Right hindlimb (tissue), 1 donor: ENCODE measurements at places on chromosomes 12 and 14.

DNA sequence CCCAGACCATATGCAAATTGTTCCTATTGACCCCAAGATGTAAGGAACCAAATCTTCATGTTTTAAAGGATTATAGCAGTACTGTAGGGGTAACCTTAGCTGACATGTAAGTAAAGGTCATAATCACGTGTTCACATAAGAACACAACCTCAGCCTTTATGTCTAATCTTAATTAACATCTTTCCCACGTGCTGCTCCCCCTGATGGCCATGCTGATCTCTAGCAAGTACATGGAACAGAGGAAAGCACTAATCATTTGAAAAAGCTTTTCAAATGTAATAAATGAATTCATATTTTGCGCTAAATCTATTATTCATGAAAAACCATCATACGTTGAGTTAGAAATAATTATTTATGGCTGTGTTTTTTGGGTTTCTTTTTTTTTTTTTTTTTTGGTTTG is 30.5 kb upstream of the ITPR2 start:
- no peak for DNase-seq

- DNase-seq, result no peak
Measured at GRCh38 chr12:49296836-49297694, 2.1 kb downstream of the PRPH start.

- DNase-seq, result no peak
Measured at GRCh38 chr14:74400919-74401503, 25.0 kb downstream of the SYNDIG1L start.

- no peak for DNase-seq
Measured at GRCh38 chr14:43765474-43765873, 741.6 kb downstream of the FSCB start.

DNA sequence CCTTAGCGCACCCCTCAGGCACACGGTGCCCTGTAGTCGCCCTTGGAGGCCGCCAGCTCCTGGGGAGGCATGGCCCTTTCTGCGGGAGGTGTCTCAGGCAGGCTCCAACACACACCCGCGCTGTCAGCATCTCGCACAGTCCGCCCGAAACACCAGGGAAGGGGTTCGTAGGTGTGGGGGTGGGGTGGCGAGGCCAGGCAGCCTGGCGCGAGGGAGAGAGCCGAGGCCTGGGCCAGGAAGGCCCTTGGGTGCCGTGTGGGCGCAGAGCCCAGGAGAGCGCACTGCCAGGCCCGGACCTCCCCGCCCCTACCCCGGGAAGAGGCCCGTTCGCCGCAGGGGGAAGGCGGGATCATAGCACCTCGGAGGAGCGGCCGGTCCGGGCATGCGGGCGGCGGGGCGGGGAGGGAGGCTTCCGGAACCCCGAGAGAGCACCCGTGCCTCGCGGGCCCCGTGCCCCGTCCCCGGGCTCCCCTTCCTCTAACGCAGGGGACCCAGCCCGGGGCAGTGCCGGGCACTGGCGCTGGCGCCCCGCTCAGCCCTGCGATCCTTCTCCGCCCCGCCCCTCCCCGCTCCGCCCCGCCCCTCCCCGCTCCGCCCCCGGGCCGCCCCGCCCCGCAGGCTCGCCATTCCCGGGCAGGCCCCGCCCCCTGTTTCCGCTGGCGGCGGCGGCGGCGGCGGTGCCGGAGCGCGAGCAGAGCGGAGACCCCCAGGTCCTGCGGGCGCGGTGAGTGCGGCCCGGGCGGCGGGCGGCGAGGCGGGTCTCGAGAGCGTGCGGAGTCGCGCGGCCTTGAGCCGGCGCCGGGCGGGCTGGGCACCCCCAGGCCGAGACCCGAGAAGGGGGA is at the start of gene TSPAN9:
TSS of gene TSPAN9 (plus strand) at position 650 of the 842 bp plus-strand sequence. CDS start 123,815 bp downstream, outside the sequence.
- DNase-seq, result peak; percentile 83

DNA sequence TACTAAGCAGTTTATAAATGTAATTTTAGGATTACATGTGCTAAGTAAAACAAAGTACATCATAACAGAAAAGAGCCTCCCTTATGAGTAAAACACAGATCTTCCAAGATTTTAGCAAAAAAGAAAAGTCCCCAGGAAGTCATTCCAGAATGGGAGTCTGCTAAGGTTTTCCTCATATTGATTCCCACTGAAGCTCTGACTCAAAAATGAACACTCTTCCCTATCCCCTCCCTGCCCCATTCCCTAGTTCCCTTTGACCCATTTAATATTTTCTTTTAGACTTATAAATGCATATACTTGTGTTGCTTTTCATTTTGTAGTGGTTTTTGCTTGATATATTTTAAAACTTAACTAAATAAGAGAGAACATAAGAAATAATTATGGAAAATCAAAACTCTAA is 40.1 kb downstream of the PTGER2 start:
- no peak for DNase-seq

DNA sequence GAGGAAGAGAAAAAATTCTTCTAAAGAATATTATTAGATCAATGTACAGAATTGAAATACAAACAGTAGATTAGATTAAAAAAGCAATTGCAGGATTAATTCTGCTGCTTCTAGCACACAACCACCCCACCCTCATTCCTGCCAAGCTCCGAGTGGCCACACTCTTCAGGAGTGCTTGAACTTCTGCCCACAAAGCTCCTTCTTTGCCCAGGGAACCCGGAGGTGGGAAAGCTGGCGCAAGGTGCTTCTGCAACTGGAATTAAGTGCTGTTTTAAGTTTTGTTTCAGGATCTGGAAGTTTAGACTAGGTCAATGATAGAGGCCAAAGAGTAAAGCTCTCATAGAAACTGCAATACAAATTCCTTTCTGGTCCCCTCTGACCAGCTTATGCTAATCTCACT is 94.1 kb upstream of the BMP4 start:
- no peak for DNase-seq

- no peak for DNase-seq
Measured at GRCh38 chr14:33010495-33010894, 71.8 kb downstream of the NPAS3 start.

GRCh38 chr14:52106840-52107239 is 38.0 kb upstream of the NID2 start:
- DNase-seq, result peak; percentile 54

DNA sequence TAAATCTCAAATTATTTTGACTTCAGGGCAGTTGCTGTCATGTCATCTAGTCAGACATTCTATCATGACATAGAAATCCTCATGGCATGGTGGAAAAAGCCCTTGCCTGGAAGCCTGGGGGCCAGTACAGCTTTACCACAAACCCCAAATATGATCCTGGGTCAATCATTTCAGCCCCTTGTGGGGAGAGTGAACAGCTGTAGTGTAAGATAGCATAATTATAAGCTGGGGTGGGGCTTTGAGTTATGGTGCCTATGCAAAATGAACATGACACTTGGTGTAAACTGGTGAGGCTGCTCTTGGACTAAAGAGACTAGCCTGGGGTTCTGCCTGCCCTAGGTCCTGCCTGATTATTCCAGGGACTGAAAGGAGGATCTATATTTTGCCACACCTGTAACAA is 207.7 kb upstream of the DDHD1 start:
- no peak for DNase-seq

DNA sequence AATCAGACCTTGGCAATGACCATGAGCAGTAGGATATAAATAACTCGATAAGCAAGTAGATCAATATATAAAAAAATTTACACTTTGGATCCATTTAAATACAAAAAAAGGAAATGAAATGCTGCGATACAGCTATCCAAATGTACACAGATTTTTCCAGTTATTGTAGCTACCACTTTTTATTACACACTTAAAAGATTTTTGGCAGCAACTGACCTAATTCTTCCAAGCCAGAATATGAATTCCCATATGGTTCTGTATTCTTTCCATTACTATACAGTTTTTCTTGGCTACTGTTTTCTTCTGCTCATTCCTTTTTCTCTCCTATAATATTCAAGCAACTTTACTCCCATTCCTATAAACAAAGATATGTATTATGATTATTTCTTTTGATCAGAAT is 52.2 kb downstream of the TMTC1 start:
- no peak for DNase-seq

DNA sequence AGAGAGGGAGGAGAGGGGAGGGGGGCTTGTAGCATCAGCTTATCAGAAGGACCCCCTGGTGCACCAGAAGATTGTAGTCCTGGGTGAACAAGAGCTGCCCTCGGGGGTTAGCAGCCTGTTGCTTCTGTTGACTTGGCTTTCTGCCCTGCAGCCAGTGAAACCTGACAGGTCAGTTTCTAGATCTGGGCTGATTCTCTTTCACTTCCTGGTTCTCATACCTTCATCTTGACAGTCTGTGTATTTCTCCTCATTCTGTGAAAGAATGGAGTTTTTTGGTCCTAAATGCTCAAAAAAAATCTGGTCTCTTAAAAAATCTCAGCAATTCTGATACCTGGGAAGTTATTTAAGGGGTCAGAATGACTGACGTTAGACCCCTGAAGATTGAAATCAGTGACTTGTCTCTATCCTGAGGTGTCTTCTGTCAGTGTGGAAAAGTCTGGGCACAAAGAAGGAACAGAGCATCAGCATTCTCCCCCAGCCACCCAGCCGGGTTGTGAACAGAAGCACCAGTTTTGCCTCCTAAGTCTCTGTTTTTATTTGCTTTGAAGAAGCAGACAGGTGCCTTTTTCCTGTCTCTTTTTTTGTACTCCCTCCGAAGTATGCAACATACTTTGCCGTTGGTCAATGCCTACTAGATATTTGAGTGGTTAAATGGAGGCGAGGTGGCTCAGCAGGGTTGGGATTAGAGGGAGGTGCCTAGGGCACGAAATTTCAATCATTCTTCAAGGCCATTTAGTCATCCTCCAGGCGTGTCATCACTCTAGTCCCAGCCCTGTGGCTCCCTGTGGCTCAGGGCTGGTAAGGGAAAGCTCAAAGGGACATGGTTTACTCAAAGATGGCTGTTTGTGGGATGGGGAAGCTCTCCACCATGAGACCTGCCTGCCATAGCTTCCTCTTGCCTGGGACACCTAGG is 24.0 kb downstream of the TTC9 start:
- DNase-seq, result no peak

DNA sequence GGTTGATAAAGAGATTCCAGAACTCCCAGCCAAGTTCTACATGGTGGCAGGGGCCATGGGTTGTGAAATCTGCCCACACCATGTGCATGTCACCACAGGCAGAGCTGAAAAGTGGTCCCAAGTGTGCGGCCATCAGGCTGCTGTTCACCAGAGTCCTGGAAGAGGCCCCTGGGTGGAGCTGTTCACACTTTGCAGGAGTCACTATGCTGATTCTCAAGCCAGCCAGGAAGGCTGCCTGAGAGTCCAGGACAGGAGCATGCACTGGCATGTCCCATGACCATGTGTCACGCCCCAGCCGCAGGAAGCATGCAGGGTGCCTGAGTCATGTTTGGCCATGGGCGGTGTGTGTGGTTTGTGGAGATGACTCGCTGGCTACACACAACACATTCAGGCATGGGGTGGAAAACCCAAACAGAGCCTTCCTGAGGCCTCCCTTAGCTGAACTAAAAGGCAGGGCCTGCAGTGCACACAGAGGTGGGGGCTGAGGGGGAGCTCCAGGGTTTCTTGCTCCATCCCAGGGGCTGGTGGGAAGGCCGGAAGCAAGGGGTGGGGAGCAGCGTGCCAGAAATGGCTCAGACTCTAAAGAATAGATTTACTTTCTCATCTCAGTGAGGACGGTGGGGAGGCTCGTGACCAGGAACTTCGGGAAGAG is 19.4 kb downstream of the ABCB9 start:
- peak; percentile 74 for DNase-seq

DNA sequence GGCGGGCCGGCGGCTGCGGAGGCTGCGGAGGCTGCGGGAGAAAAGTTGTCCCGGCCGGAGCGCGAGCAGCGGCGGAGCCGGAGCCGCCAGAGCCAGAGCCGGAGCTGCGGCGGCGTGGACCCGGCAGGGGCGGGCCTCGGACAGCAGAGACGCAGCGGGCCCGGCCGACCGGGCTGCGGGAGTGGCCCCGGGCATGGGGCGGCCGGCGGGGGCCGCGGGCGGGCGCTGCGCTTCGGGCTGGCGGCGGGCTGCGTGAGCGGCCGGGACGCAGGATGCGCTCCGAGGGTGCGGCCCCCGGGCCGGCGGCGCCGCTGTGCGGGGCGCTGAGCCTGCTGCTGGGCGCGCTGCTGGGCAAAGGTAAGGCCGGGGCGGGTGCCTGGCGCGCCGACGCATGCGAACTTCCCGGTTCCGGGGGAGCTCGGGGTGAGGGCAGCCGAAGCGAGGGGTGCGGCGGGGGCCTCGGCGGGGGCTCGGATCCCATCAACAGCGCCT is at the start of gene TMEM132C:
TSS of gene TMEM132C (plus strand) at position 40 of the 492 bp plus-strand sequence. CDS start at position 273, 233 bp downstream.
- DNase-seq, result peak; percentile 37

- DNase-seq, result no peak
Measured at GRCh38 chr14:65250162-65250495, 147.8 kb upstream of the MAX start.

GRCh38 chr12:3265406-3265805 is 188.2 kb downstream of the TSPAN9 start:
- no peak for DNase-seq

GRCh38 chr12:119175081-119175480 is 3.6 kb upstream of the HSPB8 start:
- no peak for DNase-seq

DNA sequence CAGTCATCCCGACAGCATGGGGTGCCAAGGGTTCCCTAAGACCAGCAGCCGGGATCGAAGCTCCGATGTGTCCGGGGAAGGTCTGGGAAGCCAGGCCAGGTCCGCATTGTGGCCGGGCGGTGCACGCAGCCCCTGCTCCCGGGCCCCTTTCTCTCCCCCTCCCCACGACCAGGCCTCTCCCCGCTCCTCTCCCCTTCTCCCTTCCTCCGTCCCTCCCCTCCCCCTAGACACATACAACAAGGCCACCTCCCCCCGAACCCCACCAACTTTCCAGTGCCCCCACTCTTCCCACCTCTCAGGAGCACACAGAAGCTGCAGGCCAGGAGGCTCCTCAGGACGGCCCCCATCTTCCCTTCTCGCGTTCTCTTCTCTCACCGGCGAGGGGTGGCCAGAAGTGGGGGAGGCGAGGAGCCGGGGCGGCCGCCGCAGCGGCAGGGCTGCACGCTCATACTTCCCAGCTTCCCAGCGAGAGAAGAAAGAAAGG is 413 bp downstream of the LRP6 start:
- DNase-seq, result no peak

GRCh38 chr14:76346391-76347160 is 29.4 kb upstream of the ESRRB start:
- no peak for DNase-seq

- DNase-seq, result no peak
Measured at GRCh38 chr14:105011312-105011990, 9.4 kb downstream of the CDCA4 start.

DNA sequence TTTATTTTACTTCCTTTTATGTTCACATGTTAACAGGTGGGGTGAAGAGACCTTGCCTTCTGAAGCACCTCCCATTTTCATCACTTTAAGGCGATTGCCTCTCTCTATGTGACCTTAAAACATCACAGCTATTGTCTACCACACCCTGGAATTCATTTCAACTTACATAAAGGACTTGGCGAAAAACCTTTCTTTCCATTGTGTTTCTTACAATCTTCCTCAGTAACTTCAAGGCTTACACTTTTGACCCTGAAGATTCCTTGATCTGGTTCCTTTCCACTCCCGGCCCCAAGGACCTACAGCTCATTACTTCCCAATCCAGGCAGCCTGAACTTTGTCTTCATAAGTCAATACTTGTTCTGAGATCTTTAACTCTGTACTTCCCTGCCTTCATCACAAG is 443.3 kb downstream of the ADAMTS20 start:
- DNase-seq, result no peak

GRCh38 chr12:85829391-85829790 is 6.8 kb downstream of the RASSF9 start:
- DNase-seq, result no peak

GRCh38 chr14:46691819-46692218 is 40.2 kb upstream of the RPL10L start:
- DNase-seq, result no peak

- DNase-seq, result peak; percentile 40
Measured at GRCh38 chr12:45122768-45123380, 72.0 kb upstream of the DBX2 start.

- DNase-seq, result no peak
Measured at GRCh38 chr14:54221432-54221803, 175.4 kb upstream of the CDKN3 start.

GRCh38 chr14:68757618-68758081 is 35.2 kb downstream of the ZFP36L1 start:
- peak; percentile 52 for DNase-seq
